ENCODE measurements at places on chromosomes 7 and 10.

DNA sequence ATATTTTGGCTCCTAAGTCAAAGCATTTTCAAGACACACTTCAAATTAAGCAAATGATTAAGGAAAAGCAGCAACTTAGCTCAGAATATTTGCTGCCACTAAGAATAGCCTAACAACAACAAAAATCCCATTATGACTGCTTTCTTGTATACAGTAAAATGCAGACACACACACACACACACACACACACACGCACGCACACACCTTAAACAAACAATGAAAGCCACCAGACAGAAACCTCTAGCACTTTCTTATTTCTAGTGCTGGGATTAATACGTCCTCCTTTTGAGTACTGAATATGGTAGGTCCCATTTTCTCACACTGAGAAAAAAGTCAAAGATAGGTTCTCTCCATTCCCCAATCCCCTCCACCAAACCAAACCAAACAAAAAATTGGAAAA lies 23.4 kb upstream of the FEZF1 start:
- DNase-seq, result no peak

DNA sequence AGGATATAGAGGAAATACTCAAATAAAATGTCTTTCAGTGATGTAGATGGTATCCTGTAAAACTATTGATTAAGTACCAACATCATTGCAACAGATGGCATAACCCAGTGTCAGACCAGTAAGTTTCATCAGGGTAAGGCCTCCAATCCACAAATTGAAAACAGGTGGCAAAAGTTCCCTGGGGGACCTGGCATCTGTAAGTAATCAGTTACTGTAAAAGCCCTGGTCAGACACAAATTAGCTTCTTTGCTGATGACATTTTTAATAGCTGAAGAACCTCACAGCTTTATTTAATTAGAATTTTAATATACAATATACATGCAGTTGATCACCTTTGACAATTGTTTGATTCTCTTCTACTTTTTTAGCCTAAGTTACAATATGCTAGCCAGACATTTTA lies 152.5 kb downstream of the PLXDC2 start:
- DNase-seq, result no peak

DNA sequence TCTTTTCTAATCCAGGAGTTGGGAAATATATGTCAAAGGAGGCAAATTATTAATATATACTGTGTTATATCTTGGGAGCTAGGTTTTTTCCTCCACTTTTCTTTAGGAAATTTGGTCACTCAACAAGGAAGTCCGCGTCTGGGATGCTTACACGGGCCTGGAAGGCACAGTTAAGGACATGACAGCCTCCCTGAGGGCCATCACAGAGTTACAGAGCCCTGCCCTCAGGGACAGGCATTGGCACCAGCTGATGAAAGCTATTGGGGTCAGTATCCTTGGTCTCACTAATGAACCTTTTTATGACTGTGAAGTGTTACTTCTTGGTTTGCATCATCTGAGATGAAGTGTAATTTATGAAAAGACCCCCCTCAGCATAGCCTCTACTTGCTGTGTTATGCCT lies 74.7 kb downstream of the DNAH11 start:
- no peak for DNase-seq

GRCh38 chr7:34575006-34575405 lies 83.0 kb upstream of the NPSR1 start:
- no peak for DNase-seq

DNA sequence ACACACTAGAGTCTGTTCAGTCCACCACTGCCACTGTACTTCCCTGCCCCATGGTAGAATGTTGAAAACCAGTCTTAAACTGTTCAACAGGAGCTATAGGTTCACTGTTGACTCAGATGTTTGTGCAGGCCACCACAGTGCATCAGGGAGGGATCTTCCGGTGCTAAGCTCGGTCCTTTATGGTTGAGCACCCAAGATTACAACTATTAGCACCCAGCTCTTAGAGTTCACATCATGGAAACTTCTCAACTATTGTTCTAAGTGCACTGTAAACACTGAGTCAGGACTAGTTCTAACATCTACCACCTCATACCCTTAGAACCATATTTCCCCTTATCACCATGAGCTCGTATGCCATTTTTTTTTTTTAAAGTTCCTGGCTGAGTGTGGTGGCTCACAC lies 97.1 kb upstream of the MXI1 start:
- DNase-seq, result no peak

- no peak for DNase-seq
Observed at GRCh38 chr10:51861731-51862130, 162.3 kb upstream of the CSTF2T start.

DNA sequence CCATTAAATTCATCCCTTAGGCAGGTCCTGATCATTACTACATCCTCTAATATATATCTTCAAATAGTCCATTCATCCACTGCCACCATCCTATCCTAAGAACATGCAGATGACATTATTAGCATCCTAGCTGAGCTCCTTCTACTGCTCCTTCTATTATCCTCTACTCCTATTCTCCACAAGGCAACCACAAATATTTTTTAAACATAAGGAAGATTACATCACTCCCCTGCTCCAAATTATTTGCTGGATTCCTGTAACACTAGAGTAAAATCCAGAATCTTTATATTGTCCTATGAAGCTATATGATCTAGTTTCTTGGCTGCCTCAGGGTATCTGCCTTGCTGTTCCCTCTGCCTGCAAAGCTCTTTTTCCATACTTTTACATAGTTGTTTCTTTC lies 176.3 kb upstream of the SLC26A5 start:
- DNase-seq, result no peak

DNA sequence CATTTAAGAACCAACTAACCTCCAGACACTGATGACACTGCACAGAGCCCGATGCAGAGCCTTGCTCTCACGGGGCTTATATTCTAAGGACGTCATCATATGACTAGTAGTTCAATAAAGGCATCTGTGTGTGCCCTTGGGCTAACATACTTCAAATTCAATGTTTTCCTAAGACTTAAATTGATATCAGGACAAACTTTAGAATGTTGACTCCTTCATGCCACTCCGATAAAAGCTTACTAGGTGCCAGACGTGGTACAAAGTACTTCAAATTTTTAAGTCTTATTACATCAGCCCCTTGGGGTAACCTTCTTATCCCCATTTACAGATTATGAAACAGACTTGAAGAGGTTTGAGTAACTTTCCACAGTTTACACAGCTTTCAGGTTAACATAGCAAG lies 191.1 kb upstream of the PLXNA4 start:
- no peak for DNase-seq

GRCh38 chr7:18511351-18512140 lies 16.0 kb downstream of the HDAC9 start:
- no peak for DNase-seq

GRCh38 chr10:71314694-71315225 lies 4.3 kb upstream of the SLC29A3 start:
- DNase-seq, result no peak

DNA sequence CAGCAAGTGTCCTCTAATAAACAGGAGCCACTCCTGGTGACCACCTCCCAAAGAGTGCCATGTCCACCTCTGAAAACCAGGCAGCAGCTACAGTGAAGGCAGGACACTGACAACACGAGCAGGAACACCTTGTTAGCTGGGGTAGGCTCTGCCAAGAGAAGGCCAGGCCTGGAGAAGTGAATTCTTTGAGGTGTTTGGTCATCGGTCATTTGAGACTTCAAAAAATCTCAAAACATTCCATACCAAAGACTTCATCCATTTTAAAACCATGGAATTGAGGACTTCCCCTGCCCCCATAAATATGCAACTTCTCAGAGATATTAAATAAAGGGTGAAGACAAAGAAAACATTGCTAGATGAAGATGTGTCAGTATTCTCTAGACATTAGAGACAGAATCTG lies 28.4 kb upstream of the OPALIN start:
- no peak for DNase-seq

DNA sequence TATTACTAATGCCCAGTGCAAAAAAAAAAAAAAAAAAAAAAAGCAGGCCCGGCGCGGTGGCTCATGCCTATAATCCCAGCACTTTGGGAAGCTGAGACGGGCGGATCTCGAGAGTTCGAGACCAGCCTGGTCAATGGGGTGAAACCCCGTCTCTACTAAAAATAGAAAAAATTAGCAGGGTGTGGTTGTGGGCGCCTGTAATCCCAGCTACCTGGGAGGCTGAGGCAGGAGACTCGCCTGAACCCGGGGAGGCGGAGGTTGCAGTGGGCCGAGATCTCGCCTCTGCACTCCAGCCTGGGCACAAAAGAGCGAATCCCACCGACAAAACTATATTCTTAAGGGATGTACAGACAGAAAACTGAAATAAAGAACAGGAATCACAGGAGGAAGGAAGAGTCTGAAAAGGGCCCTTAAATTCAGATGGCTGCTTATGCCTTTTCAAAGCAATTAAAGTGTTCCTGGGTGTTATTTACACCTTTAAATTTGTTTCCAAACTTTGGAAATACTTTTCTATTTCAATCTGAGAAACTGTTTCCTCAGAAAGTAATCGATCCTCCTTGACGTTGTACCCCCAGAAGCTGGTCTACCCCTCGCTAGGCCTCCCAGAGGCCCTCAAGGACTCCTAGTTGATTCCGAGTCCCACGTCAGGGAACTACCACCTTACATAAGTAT lies 2.0 kb upstream of the KMT2E start:
- no peak for DNase-seq

DNA sequence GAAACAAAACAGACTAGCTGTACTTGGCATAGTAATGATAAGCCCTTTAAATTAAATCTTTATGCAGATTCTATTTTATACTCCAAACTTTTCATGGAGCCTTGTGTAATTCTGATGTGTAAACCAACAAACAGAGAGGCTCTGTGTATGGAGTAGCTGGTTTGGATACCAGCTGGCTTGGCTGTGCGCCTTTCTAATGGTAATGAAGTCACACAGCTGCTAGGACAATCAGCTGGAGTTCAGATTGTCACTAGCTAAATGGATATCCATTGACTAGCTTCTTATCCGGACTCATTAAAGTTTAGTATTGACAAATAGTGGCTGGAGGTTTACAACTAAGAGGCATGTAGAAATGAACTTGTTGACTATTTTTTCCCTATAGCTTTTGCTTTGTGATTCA lies 398.4 kb downstream of the DGKB start:
- no peak for DNase-seq

DNA sequence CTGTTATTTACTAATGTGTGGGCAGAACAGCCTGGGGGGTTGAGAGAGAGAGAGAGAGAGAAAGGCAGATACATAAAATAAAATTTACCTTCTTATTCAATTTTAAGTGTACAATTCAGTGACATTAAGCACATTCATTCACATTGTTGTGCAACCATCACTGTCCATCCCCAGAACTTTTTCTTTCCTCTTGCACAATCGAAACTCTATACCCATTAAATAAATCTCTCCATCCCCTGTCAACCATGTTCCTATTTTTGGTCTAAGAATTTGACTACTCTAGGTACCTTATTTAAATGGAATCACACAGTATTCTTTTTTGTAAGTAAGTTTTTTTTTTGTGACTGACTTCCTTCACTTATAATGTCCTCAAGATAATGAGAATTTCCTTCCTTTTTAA lies 181.6 kb downstream of the SND1 start:
- DNase-seq, result no peak
